ENCODE measurements at places on chromosomes 11 and 22. TPM values are rescaled to one million over a fixed set of nuclear protein-coding genes. Genes with fewer than 3 reads are reported as not detected.

Gene OR8A1
- total RNA-seq, result not detected

Gene TFIP11
- total RNA-seq, result 24.1 TPM

GRCh38 chr22:41487037-41487935 lies 18.4 kb downstream of the ACO2 start:
- H3K4me3 ChIP-seq, result no peak overlapping the region
- H3K36me3 ChIP-seq, result no peaks in the 10 kb centered on the region
- no peaks in the 10 kb centered on the region for H3K4me1 ChIP-seq

DNA sequence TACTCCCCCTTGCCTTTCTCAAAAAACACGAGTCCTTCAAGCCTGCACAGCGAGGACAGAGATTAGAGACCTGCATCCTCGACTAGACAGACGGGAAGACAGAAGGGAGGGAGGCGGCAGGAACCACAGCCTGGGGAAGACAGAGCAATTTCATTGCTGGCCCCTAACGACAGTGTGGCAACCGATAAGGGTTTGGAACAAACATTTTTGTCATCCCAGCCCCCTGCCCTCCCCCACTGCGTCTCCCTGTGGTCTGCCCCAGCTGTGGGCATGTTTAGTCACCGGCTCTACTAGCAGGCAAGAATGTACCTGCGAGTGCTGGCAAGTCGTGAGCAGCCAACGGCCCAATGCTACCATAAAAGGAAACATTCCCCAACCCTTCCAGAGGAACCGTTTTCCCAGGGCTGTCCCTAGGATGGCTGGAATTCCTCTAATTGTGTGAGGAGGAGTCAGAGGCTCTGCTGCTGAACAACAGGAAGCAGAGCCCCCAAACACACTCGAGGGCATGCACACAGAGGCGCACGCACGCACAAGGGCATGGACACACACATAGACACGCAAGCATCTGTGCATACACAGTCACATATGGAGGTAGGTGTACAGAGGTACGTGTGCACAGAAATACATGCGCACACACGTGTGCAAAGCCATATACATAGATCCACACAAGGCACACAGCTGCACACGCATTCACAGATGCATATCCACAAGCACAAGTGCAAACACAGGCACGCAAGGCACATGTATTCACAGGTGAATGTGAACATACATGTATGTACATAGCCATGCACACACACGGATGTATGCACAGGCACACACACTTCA lies 58.3 kb downstream of the MYH9 start:
- H3K4me1 ChIP-seq, result no peaks in the 10 kb centered on the region
- DNase-seq, result no peak
- no peaks in the 10 kb centered on the region for H3K27me3 ChIP-seq
- H3K27ac ChIP-seq, result peak overlapping the region; percentile 71
- H3K4me3 ChIP-seq, result no peak overlapping the region

GRCh38 chr11:10653946-10654810 lies 39.4 kb downstream of the IRAG1 start:
- DNase-seq, result no peak
- no peaks in the 10 kb centered on the region for H3K4me1 ChIP-seq
- H3K4me3 ChIP-seq, result no peak overlapping the region
- no peaks in the 10 kb centered on the region for H3K27me3 ChIP-seq
- no peaks in the 10 kb centered on the region for H3K36me3 ChIP-seq
- no peak overlapping the region for H3K27ac ChIP-seq

DNA sequence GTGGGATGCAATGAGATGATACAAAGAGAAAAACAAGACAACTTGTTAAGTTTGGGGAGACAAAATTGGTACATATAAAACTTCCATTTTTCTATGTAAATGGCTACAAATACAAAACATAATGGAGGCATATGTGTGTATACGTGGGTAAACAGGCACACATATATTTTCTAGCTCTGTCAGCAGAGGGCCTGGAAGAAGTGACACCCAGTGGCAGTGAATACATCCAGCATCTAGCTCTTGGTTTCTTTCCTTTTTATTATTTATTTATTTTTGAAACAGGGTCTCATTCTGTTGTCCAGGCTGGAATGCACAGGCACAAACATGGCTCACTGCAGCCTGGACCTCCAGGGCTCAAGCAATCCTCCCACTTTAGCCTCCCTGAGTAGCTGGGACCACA lies 5.0 kb upstream of the RASL10A start:
- H3K27ac ChIP-seq, result no peak overlapping the region
- peaks cover 4% of the 10 kb centered on the region for H3K27me3 ChIP-seq
- DNase-seq, result no peak
- H3K4me1 ChIP-seq, result no peaks in the 10 kb centered on the region
- H3K36me3 ChIP-seq, result no peaks in the 10 kb centered on the region

- peak overlapping the region; percentile 1 for H3K27ac ChIP-seq
- no peak overlapping the region for H3K4me3 ChIP-seq
- no peak for DNase-seq
- H3K27me3 ChIP-seq, result no peaks in the 10 kb centered on the region
- no peaks in the 10 kb centered on the region for H3K36me3 ChIP-seq
Observed at GRCh38 chr11:34565417-34566207, 52.0 kb upstream of the ELF5 start.

- H3K36me3 ChIP-seq, result no peaks in the 10 kb centered on the region
- H3K27me3 ChIP-seq, result no peaks in the 10 kb centered on the region
- DNase-seq, result no peak
- no peak overlapping the region for H3K4me3 ChIP-seq
- H3K27ac ChIP-seq, result no peak overlapping the region
- no peaks in the 10 kb centered on the region for H3K4me1 ChIP-seq
Observed at GRCh38 chr11:111285189-111286091, 12.9 kb upstream of the POU2AF3 start.

Measured in right lobe of liver (tissue), 6 donors.